ENCODE measurements at places on chromosomes 16 and 17.

DNA sequence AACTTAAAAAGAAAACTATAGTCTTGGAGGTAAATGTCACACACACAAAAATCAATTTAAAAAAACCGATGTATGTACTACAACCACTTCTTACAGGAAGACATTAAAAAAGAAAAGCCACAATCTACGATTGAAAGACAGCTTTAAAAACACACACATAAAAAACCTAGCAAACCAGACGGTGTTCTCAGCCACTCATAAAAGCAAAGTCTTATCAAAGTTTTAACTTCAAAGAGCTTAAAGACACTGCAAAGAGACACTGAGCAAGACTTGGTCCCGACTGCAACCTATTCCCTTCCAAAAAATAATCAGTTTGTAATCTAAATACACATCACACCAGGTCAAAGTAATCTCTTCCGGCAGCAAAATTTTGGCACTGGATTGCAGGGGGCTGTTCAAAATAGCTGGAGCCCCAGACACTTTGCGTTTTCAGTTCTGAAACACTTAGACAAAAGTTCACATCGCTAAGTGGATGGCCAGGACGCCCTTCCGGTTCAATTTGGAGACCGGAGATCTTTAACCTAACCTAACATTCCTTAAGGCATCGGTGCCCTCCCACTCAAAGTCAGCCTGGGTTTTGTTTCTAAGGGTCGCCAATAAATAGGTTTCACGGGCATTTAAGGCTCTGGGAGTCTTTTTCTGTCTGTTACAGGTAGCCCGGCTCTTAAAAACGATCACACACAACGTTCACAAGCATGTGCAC, 2.6 kb downstream of the ZCCHC14 start:
- DNase-seq = no peak

DNA sequence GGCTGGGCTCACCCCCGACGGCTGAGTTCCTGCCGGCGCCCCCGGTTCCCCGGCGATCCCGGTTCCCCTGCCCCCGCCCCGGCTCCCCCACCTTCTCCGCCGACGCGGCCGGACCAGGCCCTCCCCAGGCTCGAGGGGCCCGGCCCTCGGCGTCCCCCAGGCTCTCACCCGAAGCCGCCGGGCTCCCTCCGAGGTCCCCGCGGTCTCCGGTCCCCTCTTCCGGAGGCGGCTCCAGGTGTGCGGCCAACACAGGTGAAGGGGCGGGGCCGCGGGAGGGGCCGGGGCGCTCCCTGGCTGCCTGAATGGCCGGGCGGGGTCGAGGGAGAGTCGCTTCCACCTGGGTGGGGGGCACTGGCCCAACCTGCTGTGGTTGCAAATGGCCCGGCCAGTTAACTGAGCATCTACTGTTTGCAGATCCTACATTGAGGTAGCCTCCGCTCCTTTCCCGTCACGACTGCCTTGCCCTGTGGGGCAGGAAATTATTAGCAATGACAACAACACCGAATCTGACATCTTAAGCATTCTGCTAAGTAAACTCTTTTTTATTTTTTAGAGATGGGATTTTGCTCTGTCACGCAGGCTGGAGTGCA, at the start of gene BICDL2:
Gene BICDL2, minus strand, starts transcription at position 219 of the 590 bp plus-strand sequence. CDS start 1,448 bp downstream, outside the sequence.
- DNase-seq = no peak

GRCh38 chr17:34579017-34579946, at the start of gene TMEM132E:
TSS of gene TMEM132E (plus strand) at chr17:34579582. CDS start at chr17:34581077, 1,495 bp downstream.
- DNase-seq = no peak

DNA sequence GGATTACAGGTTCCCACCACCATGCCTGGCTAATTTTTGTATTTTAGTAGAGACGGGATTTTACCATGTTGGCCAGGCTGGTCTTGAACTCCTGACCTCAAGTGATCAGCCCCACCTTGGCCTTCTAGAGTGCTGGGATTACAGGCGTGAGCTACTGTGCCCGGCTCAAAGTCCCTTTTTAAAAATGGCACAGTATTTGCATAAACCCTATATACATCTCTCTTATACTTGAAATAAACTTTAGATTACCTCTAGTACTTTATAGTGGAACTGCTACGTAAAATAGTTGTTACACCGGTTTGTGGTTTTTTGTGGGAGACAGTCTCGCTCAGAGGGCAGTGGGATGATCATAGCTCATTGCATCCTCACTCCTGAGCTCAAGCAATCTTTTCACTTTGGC, 36.3 kb downstream of the IST1 start:
- no peak for DNase-seq

Data from HTR-8/SVneo (cell line).